ENCODE measurements at places on chromosomes 6 and 20.

GRCh38 chr20:47574616-47575364 lies 73.1 kb downstream of the NCOA3 start:
- DNase-seq = no peak
- H3K36me3 ChIP-seq = peaks cover 2% of the 10 kb centered on the region
- peaks cover 51% of the 10 kb centered on the region for H3K4me1 ChIP-seq
- no peak overlapping the region for H3K4me3 ChIP-seq
- no peaks in the 10 kb centered on the region for H3K27me3 ChIP-seq

- no peaks in the 10 kb centered on the region for H3K36me3 ChIP-seq
- no peaks in the 10 kb centered on the region for H3K4me1 ChIP-seq
- no peak overlapping the region for H3K27ac ChIP-seq
- H3K27me3 ChIP-seq = peaks cover 81% of the 10 kb centered on the region
- peak; percentile 55 for DNase-seq
Observed at GRCh38 chr6:29011276-29011734, 6.2 kb upstream of the ZNF311 start.

GRCh38 chr20:32329817-32330554 lies 28.1 kb upstream of the ASXL1 start:
- peaks cover 8% of the 10 kb centered on the region for H3K4me1 ChIP-seq
- H3K27ac ChIP-seq = no peak overlapping the region
- H3K4me3 ChIP-seq = no peak overlapping the region

DNA sequence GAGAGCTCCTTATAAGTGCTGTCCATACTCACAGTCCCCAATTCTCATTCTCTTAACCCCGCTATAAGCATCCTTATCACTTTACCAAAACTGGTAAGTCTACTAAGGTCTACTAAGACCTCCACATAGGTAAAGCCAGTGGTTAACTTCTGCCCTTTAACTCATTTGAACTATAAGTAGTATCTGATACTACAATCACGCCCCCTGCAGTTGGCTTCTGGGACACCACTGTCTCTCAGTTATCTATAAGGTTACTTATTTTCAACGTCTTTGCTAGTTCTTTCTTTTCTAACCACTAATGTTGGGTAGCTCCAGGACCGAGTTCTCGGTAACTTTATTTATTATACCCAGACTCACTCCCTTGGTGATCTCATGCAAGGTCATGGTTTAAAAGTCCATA lies 142.6 kb downstream of the ARHGAP18 start:
- no peak for DNase-seq
- no peaks in the 10 kb centered on the region for H3K4me1 ChIP-seq
- no peaks in the 10 kb centered on the region for H3K36me3 ChIP-seq
- no peak overlapping the region for H3K4me3 ChIP-seq
- no peaks in the 10 kb centered on the region for H3K27me3 ChIP-seq
- no peak overlapping the region for H3K27ac ChIP-seq

- H3K4me1 ChIP-seq = no peaks in the 10 kb centered on the region
- no peak overlapping the region for H3K4me3 ChIP-seq
- no peaks in the 10 kb centered on the region for H3K27me3 ChIP-seq
- no peak overlapping the region for H3K27ac ChIP-seq
- DNase-seq = no peak
Observed at GRCh38 chr6:61217714-61218113, 1068.3 kb downstream of the KHDRBS2 start.

GRCh38 chr6:110307368-110307767 lies 50.8 kb downstream of the METTL24 start:
- no peaks in the 10 kb centered on the region for H3K27me3 ChIP-seq
- H3K4me1 ChIP-seq = no peaks in the 10 kb centered on the region
- H3K36me3 ChIP-seq = no peaks in the 10 kb centered on the region
- no peak for DNase-seq
- no peak overlapping the region for H3K4me3 ChIP-seq

GRCh38 chr6:65524232-65524631 lies 182.8 kb downstream of the EYS start:
- no peaks in the 10 kb centered on the region for H3K36me3 ChIP-seq
- H3K27me3 ChIP-seq = no peaks in the 10 kb centered on the region
- no peak for DNase-seq
- H3K4me1 ChIP-seq = no peaks in the 10 kb centered on the region
- no peak overlapping the region for H3K4me3 ChIP-seq

- DNase-seq = no peak
- no peaks in the 10 kb centered on the region for H3K27me3 ChIP-seq
- no peak overlapping the region for H3K4me3 ChIP-seq
Observed at GRCh38 chr6:122428781-122429180, 29.3 kb downstream of the HSF2 start.

DNA sequence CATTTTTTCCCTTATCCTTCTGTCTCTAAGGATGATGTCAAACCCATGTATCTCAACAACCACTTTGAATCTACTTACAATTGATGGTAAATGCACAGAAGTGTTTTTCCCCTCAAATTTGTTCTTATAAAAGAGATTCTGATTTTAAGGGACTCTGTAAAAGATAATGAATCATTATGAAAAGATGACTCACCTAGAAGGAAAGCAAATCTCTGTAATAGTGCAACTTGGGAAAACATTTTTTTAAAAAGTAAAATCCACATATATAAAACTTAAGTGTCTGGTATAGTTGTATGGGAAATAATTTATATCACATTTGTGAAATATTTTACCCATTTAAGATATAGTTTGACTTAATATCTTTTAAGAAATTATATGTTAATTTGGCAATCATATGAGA lies 137.0 kb downstream of the TINAG start:
- H3K27ac ChIP-seq = no peak overlapping the region
- H3K4me3 ChIP-seq = no peak overlapping the region
- no peaks in the 10 kb centered on the region for H3K4me1 ChIP-seq
- DNase-seq = no peak

GRCh38 chr6:7273709-7274108 lies 39.3 kb downstream of the SSR1 start:
- H3K27me3 ChIP-seq = no peaks in the 10 kb centered on the region
- H3K36me3 ChIP-seq = no peaks in the 10 kb centered on the region
- H3K4me1 ChIP-seq = no peaks in the 10 kb centered on the region
- H3K4me3 ChIP-seq = no peak overlapping the region

All from psoas muscle (tissue), 8 donors.